AG09309 (cell line): ENCODE measurements at places on chromosomes 11 and 22.

GRCh38 chr11:7081441-7081840 is 7.4 kb upstream of the RBMXL2 start:
- no peak for DNase-seq

- no peak for DNase-seq
These were observed 29.3 kb upstream of the PRDM10 start for GRCh38 chr11:130031945-130032344.

- DNase-seq = no peak
These were observed 336.5 kb downstream of the MIAT start for GRCh38 chr22:26993886-26994285.

DNA sequence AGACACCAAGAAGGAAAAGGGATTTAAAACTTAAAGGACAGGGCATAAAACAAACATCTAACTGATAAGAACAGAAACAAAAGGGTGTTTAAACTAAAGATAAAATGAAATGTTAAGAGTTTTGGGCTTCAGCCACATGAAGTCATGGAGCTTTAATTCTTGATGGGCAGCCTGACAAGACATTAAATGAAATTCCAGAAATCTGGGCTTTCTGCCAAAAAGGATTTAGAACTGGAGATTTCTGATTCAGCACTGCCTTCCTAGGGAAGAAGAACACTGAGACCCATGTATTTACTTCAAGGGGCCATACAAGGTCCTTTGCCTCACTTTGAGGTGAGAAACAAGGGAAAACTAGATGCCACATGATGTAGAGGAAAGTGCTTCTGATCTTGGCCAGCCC is 355.9 kb upstream of the RAG2 start:
- DNase-seq = no peak

- DNase-seq = no peak
These were observed 13.0 kb upstream of the FCHSD2 start for GRCh38 chr11:73155102-73155501.

GRCh38 chr11:61377461-61378160 is 14.8 kb upstream of the TMEM216 start:
- DNase-seq = no peak

GRCh38 chr11:131977854-131978253 is 607.4 kb downstream of the NTM start:
- peak; percentile 16 for DNase-seq

DNA sequence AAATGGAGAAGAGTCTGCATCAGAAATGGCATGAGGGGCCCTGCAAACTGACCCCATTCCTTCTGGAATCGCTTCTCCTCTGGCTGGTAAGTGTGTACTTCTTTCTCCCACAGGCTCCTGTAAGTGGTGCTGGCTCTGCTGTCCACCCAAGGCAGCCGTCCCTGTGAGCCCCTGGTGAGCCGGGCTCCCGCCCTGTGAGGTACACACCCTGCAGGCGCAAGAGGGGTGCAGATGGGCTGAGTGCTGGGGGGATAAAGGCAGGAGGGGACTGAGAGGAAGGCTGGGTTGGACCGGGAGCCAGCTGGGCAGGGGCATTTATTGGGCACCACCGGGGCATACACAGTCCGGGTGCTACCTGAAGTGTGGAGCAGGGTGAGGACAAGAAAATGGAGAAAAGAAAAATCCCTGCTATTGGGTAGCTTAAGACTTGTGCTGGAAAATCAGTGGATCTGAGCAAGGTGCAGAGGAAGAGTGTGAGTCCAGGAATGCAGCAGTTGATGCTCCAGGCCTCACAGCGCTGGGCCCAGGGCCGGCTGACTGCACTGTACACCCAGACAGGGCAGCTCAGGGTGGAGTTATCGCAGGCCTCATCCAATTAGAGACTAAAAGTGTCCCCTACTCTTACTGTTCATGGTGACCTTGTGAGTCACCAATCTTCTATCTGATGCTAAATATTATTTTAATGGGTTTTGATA is 455.1 kb upstream of the B3GAT1 start:
- no peak for DNase-seq

- peak; percentile 38 for DNase-seq
These were observed 5.1 kb downstream of the ZPR1 start for GRCh38 chr11:116782728-116783127.

GRCh38 chr11:107359701-107360100 is 97.9 kb downstream of the CWF19L2 start:
- DNase-seq = no peak

DNA sequence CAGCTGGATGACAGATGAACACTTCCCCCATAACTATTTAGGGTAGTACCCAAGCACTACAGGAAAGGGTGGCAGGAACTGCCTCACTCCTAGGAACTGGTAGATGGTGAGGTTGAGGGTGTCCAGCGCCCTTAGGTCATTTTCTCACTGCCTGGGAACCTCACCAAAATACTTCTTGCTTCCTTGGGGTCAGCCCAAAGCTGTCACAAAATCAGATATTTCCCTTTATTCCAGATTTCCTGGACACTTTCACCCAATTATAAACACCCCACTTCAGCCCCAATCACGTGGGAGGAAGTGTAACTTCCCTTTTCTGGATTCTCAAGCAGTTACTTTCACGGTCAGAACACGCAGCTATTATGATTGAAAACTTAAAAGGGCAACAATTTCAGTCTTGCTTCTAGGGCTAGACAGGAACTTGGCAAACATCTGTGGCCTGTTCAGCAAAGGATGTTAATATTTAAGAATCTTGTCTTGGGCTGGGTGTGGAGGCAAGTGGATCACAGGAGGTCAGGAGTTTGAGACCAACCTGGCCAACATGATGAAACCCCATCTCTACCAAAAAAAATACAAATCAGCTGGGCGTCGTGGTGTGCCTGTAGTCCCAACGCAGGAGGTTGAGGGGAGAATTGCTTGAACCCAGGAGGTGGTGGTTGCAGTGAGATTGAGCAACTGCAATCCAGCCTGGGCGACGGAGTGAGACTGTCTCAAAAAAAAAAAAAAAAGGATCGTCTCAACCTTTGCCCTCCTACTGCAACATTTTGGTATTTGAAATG is 4.0 kb downstream of the FTH1 start:
- no peak for DNase-seq

- no peak for DNase-seq
These were observed 67.8 kb downstream of the CTTN start for GRCh38 chr11:70466154-70466553.

GRCh38 chr11:64558065-64558745 is 32.8 kb upstream of the SLC22A12 start:
- no peak for DNase-seq

GRCh38 chr11:76205252-76206076 is 838 bp downstream of the WNT11 start:
- no peak for DNase-seq
